ENCODE measurements at places on chromosomes 1 and 21.

GRCh38 chr1:18294437-18295176, 186.1 kb upstream of the KLHDC7A start:
- DNase-seq: no peak

GRCh38 chr1:234734869-234735268, 124.9 kb upstream of the IRF2BP2 start:
- DNase-seq: no peak

- DNase-seq: peak; percentile 9
Observed at GRCh38 chr1:220012259-220012658, 34.0 kb downstream of the EPRS1 start.

DNA sequence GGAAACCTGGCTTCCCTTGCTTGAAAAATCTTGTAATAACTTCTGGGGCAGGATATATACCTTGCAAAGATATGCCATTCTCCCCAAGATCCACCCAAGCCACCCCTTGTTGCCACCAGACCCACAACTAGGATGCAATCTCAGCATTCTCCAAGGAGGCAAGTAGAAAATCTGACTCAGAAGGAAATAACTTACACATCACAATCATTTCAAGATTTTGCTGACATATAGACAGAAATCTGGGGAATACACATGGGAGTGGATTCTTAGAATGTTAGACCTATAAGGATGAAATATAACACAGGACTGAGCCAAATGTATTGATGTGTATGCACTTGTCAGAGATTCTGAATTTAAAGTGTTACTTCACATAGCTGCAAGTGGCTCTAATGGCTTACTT, 14.8 kb upstream of the ZDHHC18 start:
- no peak for DNase-seq

DNA sequence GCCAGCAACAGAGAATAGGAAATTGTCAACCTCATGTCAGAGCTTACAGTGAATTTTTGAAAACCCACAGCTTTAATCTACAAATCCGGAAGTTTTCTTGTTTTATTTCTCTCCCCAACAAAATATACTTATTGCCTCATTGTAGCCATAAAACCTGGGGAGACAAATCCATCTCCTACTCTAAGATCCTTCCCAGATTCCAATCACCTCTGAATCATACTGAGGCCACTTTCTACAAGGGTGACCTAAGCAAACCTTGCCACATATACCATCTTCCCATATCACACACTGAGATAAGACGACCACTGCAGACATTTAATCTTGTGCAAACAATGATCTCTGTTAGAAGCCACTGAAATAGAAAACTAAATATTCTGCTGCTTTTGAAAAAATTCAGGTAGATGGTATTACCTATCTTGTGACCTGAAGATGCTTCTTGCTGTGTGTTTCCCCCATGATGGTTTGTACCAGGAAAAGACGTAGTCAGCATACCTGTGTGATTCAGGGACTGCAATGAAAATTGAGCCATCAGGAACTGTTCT, 171.5 kb upstream of the DUSP10 start:
- DNase-seq: no peak

- DNase-seq: no peak
Observed at GRCh38 chr1:158946785-158947184, 15.4 kb downstream of the PYHIN1 start.

DNA sequence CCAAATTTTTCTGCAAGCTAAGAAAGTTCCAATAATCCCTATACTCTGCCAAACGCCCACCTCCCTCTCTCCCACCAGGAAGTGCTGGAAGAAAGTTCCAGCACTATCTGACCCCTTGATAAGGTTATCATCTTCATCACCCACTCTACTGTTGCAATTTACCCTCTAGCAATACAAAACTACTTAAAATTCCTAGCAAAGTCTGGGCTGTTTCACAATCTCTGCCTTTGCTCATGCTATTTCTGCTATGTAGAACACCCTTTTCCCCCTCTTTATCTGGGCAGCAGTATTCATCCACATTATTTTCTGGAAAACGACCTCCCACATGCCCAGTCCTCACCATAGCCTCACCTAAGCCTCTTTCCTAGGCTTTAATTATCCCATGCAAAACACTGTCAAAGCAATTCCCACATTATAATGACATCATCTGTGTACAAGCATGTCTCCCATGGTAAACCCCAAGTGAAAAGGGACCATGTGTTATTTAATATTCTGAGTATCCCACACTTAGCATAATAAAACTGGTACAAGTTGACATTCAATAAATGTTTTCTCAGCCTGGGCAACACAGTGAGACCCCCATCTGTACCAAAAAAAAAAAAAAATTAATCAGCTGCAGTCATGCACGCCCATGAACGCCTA, 12.0 kb downstream of the F11R start:
- DNase-seq: no peak

DNA sequence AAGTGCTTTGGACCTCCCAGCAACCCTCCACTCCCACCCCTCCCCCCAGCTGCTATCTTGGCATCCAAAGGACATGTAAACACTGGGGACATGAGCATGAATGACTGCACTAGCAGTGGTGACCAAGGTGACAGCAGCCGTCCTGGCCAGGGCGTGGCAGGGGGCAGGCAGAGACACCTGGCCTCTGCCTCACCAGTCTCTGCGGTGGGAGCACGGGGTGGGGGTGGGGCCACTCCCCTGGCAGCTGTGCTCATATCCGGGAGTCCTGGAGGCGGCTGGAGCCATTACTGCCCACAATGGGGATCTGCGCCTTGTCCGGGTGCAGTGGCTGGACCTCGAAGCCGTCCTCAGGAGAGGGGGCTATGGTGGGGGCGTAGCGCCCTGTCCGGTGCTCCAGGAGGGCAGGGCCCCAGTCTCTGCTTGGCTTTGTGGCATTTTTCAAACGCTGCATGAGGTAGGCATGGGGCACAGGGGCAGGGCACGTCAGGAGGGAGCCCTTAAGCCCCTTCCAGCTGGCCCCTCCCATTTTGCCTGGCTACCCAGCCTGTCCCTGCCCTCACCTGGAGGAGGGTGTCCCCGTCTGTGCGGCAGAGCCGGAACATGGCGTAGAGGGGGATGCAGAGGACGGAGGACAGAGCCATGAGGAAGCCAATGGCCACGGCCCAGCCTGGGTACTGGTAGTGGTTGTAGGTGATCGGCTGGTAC, 6.0 kb downstream of the CCDC24 start:
- DNase-seq: no peak

GRCh38 chr1:216894494-216894893, 171.3 kb upstream of the ESRRG start:
- no peak for DNase-seq

- DNase-seq: peak; percentile 66
Observed at GRCh38 chr1:168469690-168470089, 74.1 kb downstream of the XCL2 start.

DNA sequence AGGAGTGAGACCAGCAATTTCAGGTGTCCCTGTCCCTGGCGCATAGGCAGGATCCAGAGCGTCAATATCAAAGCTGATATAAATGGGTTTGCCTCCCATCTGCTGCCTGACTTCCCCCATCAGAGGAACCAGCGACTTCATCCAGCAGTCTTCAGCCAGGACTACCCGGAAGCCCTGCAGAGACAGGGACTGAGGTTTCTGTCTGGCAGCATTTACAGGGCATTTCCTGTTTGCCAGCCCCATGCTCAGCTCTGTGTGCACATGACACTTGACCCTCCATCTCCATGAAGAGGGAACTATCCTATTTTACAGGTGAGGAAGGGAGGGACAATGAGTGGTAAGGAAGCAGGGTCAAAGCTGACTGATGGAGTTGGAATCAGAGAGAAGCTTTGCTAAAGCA, 7.2 kb downstream of the AGMAT start:
- no peak for DNase-seq

DNA sequence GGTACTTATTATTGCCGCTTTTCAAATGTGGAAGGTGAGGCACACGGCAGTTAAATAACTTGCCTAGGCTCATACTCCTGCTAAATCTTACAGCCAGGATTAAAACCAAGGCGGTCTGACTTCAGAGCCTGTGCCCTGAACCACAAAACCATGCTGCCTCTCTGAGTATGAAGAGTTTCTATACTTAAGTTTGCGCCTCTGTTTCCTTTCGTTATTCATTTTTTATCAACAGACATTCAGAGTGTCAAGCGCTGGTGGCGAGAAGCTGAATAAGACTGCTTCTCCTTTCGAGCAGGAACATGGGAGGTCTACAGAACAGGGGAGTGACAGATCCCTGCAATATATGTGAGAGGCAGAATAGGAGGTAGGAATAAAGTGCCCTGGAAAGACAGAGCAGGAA, 96.0 kb upstream of the DUSP10 start:
- DNase-seq: no peak

GRCh38 chr1:101379950-101380349, 143.1 kb downstream of the S1PR1 start:
- DNase-seq: no peak

DNA sequence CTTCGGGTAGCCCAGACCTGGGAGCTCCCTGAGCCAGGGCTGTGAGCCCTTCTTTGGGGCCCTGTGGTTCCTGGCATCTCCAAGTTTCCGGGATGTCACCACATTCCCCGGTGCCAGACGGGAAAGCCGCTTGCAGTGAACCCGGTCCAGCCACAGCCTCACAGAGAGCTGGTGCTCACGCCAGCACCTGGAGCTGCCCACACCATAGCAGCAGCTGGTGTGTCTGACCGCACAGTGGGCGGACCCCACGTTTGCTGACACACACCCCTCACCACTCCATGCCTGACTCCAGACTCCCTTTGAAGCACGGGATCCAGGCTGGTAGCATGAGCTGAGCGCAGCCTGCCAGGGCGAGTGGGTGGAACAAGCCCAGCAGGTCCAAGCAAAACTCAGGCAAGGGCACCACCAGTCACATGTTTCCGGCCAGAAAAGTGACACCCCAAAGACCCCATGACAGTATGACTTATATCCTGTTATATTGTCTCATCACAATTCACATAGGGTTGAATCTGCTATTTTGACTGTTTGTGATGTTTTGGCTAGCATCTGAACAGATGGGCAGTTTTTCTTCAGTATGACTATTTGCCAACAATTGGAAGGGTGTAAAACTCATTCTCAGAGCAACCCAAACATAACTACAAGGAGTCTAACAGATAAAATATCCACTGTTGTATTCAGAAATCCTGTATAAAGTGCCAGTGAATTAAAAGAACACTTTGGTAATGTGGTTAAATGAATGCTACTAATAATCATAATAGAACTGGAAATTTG, 285.4 kb downstream of the SMYD3 start:
- DNase-seq: no peak

GRCh38 chr21:40278345-40278744, 411.1 kb downstream of the PCP4 start:
- no peak for DNase-seq

DNA sequence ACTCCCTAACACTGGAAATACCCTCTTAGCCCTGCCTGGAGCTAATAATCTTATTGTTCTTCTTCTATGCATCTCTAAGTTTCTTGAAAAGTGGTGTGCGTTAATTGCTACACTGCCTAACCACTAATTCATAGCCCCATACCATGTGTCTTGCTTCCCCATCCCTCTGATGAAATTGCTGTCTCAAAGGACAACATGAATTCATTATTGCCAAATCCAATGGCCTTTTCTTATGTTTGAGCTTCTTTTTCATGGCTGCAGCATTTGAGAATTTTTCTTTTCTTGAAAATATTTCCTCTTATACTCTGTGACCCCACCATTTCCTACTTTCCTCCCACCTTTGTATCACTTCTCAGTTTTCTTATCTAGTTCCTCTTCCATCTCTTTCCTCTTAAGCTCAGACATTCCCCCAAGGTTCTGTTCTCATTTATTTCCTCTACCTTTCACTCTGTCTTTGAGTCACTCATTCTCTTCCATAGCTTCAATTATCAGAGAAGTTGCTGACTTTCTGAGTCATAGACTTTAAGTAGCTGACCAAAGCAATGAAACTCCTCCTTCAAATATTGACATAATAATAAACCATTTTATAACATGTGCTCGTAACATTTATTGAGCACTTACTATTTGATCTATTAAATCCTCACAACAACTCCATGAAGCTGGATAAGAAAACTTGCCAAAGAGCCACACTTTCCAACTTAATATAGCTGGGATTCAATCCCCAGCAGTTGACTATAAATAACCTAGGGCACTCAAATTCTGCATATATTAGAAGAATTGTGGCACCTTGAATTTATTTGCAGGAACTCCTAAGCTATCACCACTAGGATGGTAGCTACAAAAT, 35.5 kb upstream of the ATP6V1G3 start:
- no peak for DNase-seq

GRCh38 chr1:104125266-104125665, 375.6 kb downstream of the AMY1C start:
- peak; percentile 23 for DNase-seq

- no peak for DNase-seq
Observed at GRCh38 chr1:233549404-233549803, 64.5 kb upstream of the KCNK1 start.

- DNase-seq: no peak
Observed at GRCh38 chr21:26432410-26432809, 140.7 kb downstream of the CYYR1 start.

DNA sequence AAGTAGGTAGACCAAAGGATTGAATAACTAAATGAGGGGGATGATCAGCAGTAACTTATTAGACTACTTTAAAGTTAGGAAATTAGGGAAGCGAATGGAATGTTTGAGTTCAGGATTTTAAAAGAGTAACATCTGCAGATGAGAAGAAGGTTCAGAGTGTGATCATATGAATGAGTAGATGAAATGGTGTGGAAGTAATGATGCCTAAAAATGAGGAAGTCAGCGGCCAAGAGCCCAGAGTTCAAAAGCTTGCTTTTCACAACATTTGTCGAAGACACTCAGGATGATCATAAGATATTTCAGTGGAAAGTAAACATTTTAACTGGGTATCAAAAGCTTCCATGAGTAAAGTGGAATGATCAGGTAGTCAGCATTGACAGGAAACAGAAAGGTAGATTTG, 299.4 kb downstream of the LRRIQ3 start:
- no peak for DNase-seq

GRCh38 chr1:83692524-83693381, 306.2 kb downstream of the TTLL7 start:
- DNase-seq: peak; percentile 73

DNA sequence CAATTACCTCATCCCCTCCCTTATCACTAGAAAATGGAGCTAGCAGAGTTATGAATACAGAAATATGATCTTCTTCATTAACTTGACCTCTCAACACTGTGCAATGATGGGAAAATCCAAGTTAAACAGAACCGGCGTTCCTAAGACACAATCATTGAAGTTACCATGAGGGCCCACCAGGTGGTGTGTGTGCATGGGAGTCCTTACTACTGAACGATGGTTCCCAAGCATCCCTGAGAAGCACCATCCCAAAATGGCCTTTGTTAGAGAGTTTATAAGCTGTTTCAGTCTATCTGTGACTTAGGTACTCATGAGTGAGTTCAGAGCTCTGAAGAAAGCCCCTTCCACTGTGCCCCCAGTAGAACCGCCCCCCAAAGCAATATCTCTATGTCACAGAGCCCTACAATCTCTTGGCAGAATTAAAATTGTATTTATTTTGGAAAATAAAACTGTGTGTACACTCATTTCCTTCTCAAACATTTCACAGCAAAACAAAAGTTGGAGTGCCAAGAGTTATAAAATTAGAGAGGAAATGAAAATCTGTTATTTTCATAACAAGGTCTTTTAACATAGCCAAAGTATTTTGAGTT, 56.8 kb downstream of the PLD5 start:
- peak; percentile 71 for DNase-seq

All from astrocyte of the hippocampus (primary cell).